Activated CD8-positive, alpha-beta T cell treated with anti-CD3 and anti-CD28 coated beads, Interleukin-2, amount 10 ng/mL, durations not matched to agents 7 days and 5 days (primary cell): ENCODE measurements at places on chromosomes 12 and 14. TPM values are rescaled to one million over a fixed set of nuclear protein-coding genes. Genes with fewer than 3 reads are reported as not detected.

The RPS6KA5 gene
- 53.1 TPM for total RNA-seq

The GPR137C gene
- 1.7 TPM for total RNA-seq

The GPD1 gene
- 0.82 TPM for total RNA-seq

The NOPCHAP1 gene
- 16.5 TPM for total RNA-seq

The FOXG1 gene
- not detected for total RNA-seq

The KLHL28 gene
- total RNA-seq, result 15.2 TPM

The TROAP gene
- total RNA-seq, result 107 TPM

- peak; percentile 38 for DNase-seq
These were observed 11.0 kb downstream of the OR6S1 start for GRCh38 chr14:20630340-20631022.

- DNase-seq, result peak; percentile 73
These were observed 8.3 kb downstream of the CISTR start for GRCh38 chr12:53743266-53744129.

- DNase-seq, result no peak
These were observed 67.4 kb upstream of the ACTN1 start for GRCh38 chr14:69046476-69046860.

DNA sequence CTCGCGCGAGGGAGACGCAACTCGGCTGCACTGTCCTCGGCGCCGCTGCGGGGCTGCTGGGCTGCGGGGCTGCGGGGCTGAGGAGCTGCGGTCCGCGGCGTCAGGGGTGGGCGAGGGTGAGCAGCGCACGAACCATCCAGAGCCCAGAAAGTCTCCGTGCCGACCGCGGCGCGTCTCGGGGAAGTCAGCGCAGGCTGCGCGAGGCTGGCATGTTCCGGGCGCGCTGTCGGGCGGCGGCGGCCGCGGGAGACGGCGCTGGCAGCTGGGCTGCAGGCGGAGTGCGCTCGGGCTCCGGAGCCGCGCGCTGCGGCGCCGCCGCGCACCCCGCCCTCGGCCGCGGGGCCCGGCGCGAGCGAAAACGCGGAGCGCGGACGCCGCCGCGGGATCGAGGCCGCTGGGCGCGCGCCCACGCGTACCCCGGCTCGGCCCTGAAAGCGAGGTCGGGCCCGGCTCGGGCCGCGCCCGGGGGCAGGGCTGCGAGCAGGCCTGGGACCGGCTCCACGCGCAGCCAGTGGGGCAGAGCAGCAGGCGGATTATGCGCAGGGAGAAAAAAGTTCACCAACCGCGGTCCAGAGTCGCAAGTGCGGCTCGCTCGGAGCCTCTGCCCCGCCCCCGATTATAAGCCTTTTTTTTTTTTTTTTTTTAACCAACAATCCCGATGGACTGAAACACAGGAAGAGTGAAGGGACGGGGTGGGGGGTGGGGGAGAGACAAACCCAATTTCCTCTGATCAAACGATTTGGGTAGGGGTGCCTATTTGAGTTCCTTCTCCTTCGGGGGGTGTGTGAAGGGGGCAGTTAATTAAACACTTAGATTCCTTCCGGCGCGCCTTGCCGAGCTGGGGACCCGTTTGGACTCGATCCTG, at the start of gene PRICKLE1:
PRICKLE1 (minus strand) TSS at position 282 of the 865 bp plus-strand sequence. CDS start 117,230 bp downstream, outside the sequence.
- peak; percentile 24 for DNase-seq

GRCh38 chr12:28498850-28499249, 308.6 kb downstream of the CCDC91 start:
- no peak for DNase-seq

- no peak for DNase-seq
These were observed 37.6 kb upstream of the SPTLC2 start for GRCh38 chr14:77654001-77654441.

- DNase-seq, result no peak
These were observed 13.9 kb upstream of the CLEC4E start for GRCh38 chr12:8554451-8555195.

DNA sequence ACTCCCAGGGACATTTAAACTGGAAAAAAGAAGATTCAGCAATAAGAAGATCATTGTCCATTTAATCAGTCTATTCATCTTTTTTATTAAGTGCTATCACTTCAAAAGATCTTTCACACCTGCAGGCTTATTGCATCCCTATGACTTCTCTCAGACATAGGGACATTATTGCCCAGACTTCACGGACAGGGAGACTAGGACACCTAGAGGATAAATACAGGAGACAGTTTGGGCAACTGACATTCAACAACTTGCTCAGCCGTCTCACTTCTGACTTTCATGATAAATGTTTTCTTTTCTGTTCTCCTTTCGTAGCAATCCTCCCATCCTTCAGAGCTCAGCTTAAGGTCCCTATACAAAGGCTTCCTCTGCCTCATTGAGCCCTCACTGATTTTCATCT, 84.3 kb downstream of the TMEM30B start:
- DNase-seq, result no peak

GRCh38 chr12:132444283-132444682, 45.7 kb upstream of the FBRSL1 start:
- DNase-seq, result no peak

DNA sequence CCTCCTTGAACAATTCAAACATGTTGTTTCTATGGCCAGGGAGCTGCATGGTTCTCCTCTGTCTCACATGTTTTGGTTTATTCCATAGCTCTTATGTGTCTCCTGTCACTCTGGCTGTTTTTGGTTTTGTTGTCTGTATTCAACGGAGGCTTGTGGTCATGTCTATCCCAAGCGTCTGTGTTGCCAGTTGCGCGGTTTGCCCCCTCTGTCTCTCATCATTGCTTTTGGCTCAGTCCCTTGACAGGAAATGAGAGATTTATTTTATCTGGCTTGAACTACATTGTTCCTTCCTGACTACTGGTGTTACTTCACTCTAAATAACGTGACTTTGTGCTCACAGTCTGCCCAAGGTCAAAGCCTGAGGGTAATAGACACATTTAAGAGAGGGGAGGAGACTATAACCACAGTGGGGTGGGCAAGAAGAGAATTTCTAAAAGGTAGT, 96.4 kb upstream of the SOX5 start:
- no peak for DNase-seq

- no peak for DNase-seq
These were observed 429.4 kb downstream of the DIO2 start for GRCh38 chr14:79781882-79782281.

DNA sequence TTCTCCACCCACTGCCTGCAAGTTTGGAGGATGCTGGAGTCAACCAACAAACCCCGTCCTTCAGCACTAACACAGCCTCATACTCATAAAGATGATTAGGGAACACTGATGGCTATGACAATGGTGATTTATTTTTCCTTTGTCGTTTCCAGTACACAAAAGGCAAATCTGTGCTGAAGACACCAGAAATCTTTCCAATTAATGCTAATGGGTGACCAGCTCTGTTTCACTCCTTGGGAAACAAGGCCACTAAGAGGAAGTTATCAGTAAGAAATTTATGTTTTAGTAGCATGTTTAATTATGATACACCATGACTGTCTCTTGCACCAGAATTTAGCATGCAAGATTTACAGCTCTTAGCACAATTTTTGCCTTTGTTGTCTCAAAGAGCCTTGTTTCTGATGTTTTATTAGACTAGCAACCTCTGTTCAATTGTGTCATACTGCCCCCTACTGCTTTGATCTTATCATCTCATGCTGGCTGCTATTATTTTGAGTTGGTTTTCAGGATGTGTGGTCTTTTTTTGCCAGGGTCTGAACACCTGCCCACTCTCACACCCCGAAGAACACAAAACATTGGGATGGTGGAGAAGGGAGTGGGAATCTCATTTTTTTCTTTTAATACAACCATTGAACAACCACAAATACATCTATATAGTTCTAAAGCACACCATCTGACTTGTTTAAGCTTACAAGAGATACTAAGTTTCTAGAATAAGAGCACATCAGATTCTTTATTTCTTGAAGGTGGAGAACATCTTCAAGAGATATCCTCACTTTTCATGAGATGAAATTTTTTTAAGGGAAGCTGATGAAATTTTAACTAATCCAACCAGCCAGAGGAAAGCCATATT, 160.9 kb downstream of the SPTSSA start:
- DNase-seq, result peak; percentile 28

DNA sequence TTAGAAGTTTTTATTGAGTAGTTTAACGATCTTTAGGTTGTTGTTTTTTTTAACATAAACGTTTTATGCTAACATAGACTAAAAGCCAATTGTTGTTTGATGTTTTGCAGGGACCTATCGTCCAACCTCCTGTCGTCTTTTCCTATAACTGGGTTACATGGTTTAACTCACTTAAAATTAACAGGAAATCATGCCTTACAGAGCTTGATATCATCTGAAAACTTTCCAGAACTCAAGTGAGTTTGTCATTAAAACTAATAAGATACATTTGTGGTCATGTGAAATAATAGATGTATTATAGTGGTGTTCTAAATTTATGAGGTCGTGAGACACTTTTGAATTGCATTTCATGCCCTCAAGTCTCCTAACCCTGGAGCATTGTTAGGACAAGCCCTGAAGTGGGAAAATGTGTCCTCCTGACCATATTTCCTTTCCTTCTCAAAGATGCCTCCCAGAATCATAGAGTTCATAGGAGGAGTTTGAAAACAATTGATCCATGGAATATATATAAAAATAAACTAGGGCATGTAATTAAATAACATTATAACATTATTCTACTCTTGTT, 84.9 kb downstream of the ZFC3H1 start:
- DNase-seq, result no peak

GRCh38 chr12:99121546-99121945, 476.5 kb downstream of the APAF1 start:
- DNase-seq, result no peak

GRCh38 chr12:52873832-52874572, 25.2 kb upstream of the KRT78 start:
- peak; percentile 61 for DNase-seq

DNA sequence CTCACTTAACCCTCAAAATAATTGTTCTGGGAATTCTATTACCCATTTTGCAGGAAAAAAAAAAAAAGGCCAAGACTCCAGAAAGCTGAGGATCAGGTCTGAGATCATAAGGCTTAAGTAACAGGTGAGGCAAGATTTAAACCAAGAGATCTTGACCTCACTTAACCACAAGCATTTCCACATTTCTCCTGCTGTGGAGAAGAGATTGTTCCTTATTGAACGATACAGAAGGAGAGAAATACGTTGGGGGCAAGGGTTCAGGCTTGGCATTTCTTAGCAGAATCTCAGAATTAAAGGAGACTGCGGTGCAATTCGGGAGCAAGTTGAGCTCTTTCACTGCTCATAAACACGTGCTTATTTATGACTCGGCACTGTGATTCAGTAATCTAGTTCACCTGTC, 885.3 kb upstream of the TMEM132C start:
- DNase-seq, result no peak

GRCh38 chr14:93977790-93978581, 1.6 kb upstream of the ASB2 start:
- DNase-seq, result peak; percentile 89
